ENCODE measurements at places on chromosomes 6 and 20.

DNA sequence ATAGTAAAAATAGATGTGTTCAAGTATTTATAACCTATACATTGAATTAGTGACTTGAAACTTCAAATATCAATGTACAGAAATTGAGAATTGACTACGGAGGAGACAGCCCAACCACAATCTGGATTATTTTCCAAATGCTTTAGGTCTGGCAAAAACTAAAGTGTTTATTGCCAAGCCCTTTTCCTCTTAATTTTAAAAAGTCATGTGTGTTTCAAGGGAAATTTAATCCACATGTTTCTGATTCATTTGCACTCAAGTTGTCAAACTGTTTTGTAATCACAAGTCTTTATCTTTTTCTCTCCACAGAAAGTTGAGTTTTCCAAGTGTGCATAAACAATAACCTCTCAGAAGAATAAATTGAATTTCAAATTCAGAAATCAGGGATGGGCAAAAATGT, 350.8 kb upstream of the RSPO3 start:
- no peak for DNase-seq

- DNase-seq, result no peak
These were observed 288.0 kb upstream of the JAG1 start for GRCh38 chr20:10961651-10962288.

- DNase-seq, result no peak
These were observed 58.5 kb downstream of the AHI1 start for GRCh38 chr6:135438907-135439535.

GRCh38 chr20:49247792-49248191, 28.6 kb downstream of the DDX27 start:
- DNase-seq, result no peak

DNA sequence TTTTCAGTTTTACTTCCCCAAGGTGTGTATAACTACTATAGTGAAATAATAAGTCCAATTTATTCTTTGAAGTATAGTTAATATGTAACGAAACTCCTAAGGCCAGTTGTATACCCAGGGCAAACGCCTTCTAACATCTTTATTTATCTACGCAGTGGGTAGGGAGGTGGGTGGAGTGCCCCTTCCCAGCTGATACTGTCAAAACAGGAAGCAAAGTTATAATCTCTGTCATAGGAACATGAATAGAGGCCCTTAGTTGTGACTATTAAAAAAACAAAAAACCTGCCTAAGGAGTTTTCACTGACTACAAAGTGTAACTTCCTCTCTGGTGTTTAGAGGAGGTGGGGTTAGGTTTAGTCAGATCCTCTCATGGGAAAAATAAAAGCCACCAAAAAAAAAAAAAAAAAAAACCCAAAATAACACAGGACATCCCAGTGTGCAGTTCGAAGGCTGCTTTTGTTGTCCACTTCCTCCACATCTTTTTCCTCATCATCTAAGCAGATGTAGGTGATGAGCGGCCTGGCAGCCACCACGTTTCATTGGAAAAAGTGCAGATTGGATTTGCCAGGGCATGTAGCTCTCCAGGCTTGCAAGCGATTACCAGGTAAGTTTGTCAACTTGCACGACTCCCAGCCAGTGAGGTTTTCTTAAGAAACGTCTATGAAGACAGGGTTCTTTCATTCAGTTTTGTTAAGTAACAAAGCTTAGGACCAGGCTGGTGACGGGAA, 58.7 kb downstream of the UTRN start:
- DNase-seq, result no peak
